Astrocyte (in vitro differentiated cells and primary cell): ENCODE measurements at places on chromosomes 16 and 17. TPM values are rescaled to one million over a fixed set of nuclear protein-coding genes. Genes with fewer than 3 reads are reported as not detected.

The NAGS gene
- 0.91 and 1.0 TPM in 2 replicates for total RNA-seq

The OSBPL7 gene
- total RNA-seq: 20.7 and 21.4 TPM in 2 replicates

The KRT23 gene
- not detected in 2 replicates for total RNA-seq

The CHST4 gene
- 0.09 TPM in 1 of 2 replicates, not detected in the other for total RNA-seq

The TP53TG3C gene
- not detected in 2 replicates for total RNA-seq

The CCDC78 gene
- total RNA-seq: 2.1 and 4.7 TPM in 2 replicates

The FAM20A gene
- total RNA-seq: 0.14 and 0.41 TPM in 2 replicates

The OR1E1 gene
- total RNA-seq: not detected in 2 replicates

The MRM3 gene
- 7.7 and 8.3 TPM in 2 replicates for total RNA-seq

The CRYBA1 gene
- total RNA-seq: not detected in 2 replicates

The ZG16 gene
- not detected in 2 replicates for total RNA-seq

The TM4SF5 gene
- total RNA-seq: not detected in 2 replicates

The FLOT2 gene
- total RNA-seq: 84.4 and 87.3 TPM in 2 replicates

The AHSP gene
- total RNA-seq: not detected in 2 replicates

The C17orf78 gene
- total RNA-seq: not detected in 2 replicates

The STXBP4 gene
- 11.3 and 12.6 TPM in 2 replicates for total RNA-seq

The MARCHF10 gene
- total RNA-seq: not detected in 2 replicates

The PRSS33 gene
- not detected in 2 replicates for total RNA-seq

The CMIP gene
- 64.5 and 71.5 TPM in 2 replicates for total RNA-seq

The CDH15 gene
- total RNA-seq: 0.17 and 0.18 TPM in 2 replicates

The RNF157 gene
- total RNA-seq: 1.4 and 1.8 TPM in 2 replicates

The C1QTNF8 gene
- total RNA-seq: not detected in 2 replicates

The APOBR gene
- total RNA-seq: not detected in 2 replicates

The KCNH6 gene
- not detected in 2 replicates for total RNA-seq

The C17orf113 gene
- total RNA-seq: 0.19 and 0.23 TPM in 2 replicates

The NEUROD2 gene
- total RNA-seq: not detected in 2 replicates

The SEZ6 gene
- not detected in 2 replicates for total RNA-seq

The ALKBH5 gene
- 92.6 and 104 TPM in 2 replicates for total RNA-seq

The CES5A gene
- total RNA-seq: not detected in 2 replicates

The AXIN2 gene
- 8.0 and 8.9 TPM in 2 replicates for total RNA-seq

The PRRT2 gene
- 6.2 and 6.7 TPM in 2 replicates for total RNA-seq

The ARHGAP44 gene
- total RNA-seq: 1.4 and 3.0 TPM in 2 replicates

The CAMKK1 gene
- 3.8 and 5.1 TPM in 2 replicates for total RNA-seq

The TTYH2 gene
- 8.0 and 9.8 TPM in 2 replicates for total RNA-seq

The HOXB5 gene
- total RNA-seq: not detected in 2 replicates

The MEIOB gene
- 0.16 TPM in 1 of 2 replicates, not detected in the other for total RNA-seq

The CCDC154 gene
- total RNA-seq: 1.4 and 1.5 TPM in 2 replicates
